Activated CD8-positive, alpha-beta memory T cell treated with anti-CD3 and anti-CD28 coated beads for 1 hour (primary cell): ENCODE measurements at places on chromosomes 3 and 15.
A peak's percentile ranks its signal among the peaks of the same experiment; 100 is the strongest.

DNA sequence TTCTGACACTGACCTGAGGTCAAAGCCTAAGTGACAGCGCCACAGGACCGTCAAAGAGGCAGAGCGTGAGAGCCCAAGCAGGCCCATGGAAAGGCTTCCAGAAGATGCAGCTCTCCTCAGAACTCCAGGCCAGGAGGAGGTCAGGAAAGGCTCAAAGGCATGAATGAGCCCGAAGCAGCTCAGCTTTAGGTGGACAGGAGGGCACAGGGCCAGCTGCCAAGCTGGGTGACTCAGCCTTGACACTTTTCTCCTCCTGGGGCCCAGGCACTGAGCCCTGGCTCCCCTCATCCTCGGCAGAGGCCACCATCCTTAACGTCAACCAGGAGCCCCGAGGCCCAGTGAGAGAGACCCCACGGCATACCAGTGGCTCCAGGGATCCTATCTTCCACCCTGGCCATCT lies 62.9 kb downstream of the ADCY5 start:
- no peak for DNase-seq

GRCh38 chr3:10483686-10484345 lies 21.6 kb downstream of the ATP2B2 start:
- no peak for DNase-seq

DNA sequence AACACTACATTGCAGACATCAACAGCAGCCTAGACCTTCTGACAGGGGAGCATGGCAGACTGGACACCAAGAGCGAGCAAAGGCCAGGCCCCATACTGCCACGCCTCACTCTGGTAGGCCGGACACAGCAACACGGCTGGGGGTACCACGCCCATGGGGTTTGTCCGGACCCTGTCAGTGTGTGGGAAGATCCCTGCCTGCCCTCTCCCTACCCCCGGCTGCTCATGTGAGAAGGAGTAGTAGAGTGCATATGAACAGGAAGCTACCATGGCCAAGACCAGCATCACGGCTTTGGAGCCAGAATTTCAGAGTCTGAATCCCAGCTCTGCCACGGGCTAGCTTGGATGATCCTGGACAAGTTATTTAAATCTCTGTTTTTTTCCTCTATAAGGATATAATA lies 27.9 kb downstream of the ALDH1L1 start:
- no peak for DNase-seq

GRCh38 chr3:129539206-129539605 lies 3.8 kb upstream of the H1-8 start:
- no peak for DNase-seq

DNA sequence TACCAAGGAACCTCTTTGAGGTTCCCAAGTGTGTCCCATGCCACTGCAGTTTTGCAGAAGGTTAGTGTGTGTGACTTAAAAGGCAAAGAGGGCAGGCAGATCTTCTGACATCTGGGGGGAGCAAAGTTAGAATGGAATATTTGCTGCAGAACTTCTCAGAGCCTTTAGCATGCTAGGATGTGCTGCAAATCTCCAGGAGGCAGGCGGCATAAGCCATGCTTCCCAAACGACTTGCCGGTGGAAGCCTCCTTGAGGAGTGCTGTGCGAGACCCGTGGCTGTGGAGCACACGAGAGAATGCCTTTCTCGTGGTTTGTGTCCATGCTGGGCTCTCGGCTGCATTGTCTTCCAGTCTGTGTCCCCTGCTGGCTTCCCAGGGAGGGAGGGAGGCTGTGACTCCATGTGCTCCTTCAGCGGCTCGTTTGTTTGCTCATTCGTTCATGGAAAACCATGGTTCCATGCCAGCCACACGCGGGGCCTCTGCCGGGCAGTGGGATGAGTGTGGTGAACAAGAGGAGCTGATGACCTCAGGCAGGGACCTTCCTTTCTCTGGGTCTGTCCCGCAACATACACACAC lies 13.8 kb downstream of the HDAC11 start:
- no peak for DNase-seq

- no peak for DNase-seq
Observed at GRCh38 chr15:39979606-39980005, 45.7 kb downstream of the EIF2AK4 start.

GRCh38 chr15:47602121-47602520 lies 115.2 kb upstream of the SEMA6D start:
- DNase-seq = no peak

GRCh38 chr15:93557696-93558095 lies 468.7 kb upstream of the RGMA start:
- no peak for DNase-seq

- no peak for DNase-seq
Observed at GRCh38 chr15:57861034-57861638, 154.6 kb downstream of the POLR2M start.

- no peak for DNase-seq
Observed at GRCh38 chr15:70345251-70346019, 247.7 kb upstream of the TLE3 start.

DNA sequence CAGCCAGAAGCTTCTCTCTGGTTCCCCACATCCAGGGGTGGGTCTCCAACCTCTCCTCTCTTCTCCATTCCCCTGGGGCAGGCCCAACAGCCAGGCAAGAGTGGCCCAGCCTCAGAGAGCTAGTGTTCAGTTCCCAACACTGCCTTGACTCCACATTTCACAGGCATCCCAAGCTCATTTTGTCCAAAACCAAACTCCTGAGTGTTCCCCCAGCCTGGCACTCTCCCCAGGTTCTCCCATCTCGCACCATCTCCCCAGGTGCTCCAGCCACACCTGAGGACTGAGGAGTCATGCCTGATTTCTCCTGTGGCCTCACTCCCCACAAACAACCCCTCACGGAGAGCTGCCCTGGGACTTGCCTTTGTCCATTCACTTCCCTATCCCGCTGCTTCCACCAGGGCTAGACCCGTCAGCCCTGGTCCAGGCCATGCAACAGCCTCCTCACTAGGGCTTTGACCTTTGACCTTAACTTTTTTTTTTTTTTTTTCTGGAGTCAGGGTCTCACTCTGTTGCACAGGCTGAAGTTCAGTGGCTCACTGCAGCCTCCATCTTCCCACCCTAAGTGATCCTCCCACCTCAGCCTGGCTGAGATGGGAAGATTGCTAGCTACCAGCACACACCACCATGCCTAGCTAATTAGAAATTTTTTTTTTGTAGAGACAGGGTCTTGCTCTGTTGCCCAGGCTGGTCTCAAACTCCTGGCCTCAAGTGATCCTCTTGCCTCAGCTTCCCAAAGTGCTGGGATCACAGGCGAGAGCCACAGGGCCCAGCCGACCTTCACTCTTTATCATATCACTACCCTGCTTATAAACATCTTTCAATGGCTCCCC lies 3.9 kb upstream of the CSK start:
- DNase-seq = no peak

- DNase-seq = no peak
Observed at GRCh38 chr3:55207744-55208143, 279.4 kb downstream of the WNT5A start.

GRCh38 chr3:192419312-192419711 lies 308.0 kb downstream of the FGF12 start:
- DNase-seq = no peak

- no peak for DNase-seq
Observed at GRCh38 chr3:100042166-100042981, 71.9 kb downstream of the FILIP1L start.

DNA sequence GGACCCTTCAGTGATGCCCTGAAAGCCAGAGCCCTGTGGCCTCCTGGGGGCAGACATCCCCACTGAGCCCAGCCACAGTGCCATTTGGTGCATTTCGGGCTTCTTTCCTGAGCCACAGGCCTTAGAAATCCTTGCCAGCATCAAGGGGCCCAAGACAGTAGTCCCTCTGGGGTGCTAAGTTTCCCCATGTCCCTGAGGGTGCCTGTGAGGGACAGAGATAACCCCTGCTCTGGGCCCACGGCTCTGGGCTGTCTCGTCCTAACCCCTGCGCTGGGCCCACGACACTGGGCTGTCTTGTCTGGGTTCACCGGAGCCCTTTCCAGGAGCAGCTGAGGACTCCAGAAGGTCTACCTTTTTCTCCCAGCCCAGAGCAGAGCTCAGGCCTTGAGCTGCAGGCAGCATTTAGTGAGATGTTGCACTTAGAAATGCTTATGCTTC lies 45.1 kb upstream of the FGD5 start:
- DNase-seq = no peak

- no peak for DNase-seq
Observed at GRCh38 chr3:195754906-195755305, 34.1 kb downstream of the MUC20 start.

- peak; percentile 5 for DNase-seq
Observed at GRCh38 chr15:60328852-60329443, 68.8 kb downstream of the ANXA2 start.

DNA sequence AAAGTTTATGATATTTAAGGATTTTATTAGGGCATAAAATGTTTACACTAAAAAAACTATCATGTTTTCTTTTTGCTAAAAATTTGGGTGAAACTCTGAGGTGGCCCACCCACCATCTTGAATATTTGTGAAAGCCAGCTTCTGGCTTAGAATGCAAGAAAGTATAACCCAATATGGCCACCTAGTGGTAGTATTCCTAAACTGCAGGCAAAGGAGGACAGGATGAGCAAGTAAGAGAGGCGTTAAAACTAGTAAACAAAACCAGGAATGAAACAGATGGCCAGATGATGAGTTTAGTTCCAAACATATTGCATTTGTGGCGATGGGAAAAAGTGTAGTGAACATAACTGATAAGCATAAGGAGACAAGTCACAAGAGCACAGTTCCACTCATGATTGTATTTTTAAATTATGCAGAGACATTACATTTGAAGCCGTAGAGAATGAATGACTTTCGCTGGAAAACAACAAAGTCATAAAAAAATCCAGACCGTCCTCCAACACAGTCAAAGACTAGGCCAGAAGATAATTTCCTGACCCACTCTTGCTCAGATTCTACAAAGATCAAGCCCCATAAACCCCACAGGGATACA lies 103.3 kb upstream of the PRTG start:
- DNase-seq = no peak

DNA sequence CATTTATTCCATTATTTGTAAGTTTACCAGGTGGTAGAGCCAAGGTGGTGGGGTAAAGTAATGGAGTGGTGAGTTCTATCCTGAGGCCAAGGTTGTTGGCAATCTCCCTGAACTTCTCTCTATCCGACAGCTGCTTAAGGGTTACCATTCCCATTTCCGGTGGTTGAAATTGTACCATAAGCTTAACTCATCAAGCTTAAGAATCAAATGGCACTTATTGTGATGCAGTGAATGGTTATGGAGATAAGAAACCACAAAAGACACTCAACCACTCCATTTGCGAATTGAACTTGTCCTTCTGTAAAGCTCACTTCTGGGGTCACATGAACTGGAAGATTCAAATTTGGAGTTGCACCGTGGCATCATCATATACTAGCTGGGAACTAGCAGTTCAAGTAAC lies 287.4 kb upstream of the SLCO3A1 start:
- DNase-seq = no peak

DNA sequence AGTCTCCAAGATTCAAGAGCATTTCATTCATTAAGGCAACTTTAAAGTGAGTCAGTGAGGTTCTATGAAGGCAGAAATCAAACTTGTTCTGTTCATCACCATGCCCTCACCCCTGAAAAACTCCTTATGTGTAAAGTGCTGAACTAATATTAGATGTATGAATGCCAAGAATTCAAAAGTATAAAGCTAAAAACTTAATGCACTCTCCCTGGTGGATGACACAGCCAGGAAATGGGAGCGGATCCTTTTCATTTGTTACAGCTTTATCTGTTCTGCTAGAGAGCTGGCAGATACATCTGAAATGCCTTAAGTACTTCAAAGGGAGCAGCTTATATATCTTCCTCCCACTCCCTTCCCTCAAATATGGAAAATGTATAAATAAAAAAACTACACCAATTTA lies 8.2 kb downstream of the TXNRD3 start:
- no peak for DNase-seq

DNA sequence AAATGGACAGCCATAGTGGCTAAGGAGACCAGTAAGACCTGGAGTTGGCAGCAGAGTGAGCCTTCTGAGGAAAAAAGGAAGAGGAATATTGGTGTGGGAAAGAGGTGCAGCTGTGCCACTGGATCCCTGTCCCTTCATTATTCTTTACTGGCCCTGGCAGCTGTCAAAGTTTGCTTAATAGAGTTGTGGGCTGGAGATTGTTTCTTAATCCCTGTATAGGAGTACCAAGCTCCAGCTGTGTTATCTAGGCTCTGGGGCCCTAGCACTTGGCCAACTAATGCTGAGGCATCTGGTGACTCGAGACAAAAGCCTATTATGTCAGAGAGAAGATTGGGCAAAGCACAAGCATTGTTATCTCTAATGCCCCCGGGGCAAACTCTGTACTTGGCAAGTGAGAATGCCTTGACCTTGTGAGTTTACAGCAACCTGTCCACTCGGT lies 61.4 kb downstream of the ZNF609 start:
- DNase-seq = no peak

DNA sequence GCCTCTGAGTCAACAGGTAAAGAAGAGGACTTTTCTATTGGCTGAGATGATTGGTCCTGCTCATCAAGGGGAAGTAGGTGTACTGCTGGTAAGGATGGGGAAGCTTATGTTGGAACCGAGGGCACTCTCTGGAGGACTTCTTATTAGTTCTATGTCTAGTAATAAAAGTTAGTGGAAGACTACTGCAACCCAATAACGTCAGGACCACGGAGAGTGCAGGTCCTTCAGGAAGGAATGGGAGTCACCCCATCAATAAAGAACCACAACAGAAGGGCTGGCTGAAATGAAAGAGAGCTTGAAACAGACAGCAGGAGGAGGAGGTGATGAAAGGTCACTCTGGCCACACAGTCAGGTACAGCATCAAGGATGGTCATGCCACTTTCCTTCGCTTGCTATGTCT lies 68.8 kb upstream of the PRR23E start:
- no peak for DNase-seq

DNA sequence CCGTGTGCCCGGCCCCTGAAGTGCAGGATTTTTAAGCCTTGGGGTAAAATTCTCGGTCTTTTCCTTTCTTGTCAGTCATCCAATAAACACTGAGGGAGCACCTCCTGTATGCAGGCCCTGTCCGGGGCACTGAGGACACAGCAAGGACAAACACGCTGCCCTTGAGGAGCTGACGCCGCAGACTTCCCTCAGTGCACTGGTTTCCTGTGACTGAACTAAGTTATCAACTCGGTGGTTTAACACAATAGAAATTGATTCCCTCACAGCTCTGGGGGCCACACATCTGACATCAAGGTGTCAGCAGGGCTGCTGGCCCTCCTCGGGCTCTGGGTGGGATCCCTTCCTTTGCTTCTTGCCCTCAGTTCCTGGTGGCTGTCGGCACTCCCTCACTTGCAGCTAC lies 65.1 kb downstream of the ZNF445 start:
- no peak for DNase-seq

GRCh38 chr3:81980596-81981494 lies 219.4 kb upstream of the GBE1 start:
- no peak for DNase-seq

DNA sequence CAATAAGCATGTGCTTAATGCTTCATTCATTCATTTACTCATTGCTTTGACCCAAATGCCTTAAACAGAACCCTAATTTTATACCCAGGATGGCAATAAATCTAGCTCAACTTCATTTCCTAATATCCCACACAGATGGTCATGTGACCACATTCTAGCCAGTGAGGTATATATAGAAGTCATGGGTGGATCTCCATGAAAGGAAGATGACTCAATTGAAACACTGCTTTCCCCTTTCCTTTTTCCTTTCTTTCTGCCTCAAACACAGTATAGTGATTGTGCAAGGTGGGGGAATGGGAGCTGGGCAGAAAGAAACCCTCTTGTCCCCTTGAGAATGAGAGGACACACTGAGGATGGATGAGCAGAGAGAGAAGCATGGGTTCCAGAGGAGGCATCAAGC lies 183.5 kb upstream of the PRICKLE2 start:
- no peak for DNase-seq

- DNase-seq = no peak
Observed at GRCh38 chr3:122621112-122621511, 43.7 kb downstream of the PARP15 start.

- no peak for DNase-seq
Observed at GRCh38 chr3:12922306-12922705, 80.9 kb upstream of the RPL32 start.
